MG63 (cell line): ENCODE measurements at places on chromosomes 13 and 19. TPM values are rescaled to one million over a fixed set of nuclear protein-coding genes. Genes with fewer than 3 reads are reported as not detected.
A peak's percentile ranks its signal among the peaks of the same experiment; 100 is the strongest.

DNA sequence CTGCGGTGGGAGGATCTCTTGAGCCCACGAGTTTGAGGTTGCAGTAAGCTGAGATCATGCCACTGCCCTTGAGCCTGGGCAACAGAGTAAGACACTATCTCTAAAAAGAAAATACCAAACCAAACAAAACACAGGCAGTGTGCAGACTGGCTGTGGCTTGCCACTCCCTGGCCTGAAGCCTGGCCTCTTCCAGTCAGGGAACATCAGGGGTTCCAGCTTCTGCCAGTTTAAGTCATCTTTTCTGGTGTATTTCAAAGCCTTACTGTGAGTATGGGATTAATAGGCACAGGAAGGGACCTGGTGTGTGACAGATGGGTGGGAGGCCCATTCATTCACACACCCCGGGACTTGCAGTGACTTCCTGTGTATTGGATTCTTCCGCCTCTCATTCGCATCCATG lies 27.0 kb upstream of the F2RL3 start:
- no peak for DNase-seq

DNA sequence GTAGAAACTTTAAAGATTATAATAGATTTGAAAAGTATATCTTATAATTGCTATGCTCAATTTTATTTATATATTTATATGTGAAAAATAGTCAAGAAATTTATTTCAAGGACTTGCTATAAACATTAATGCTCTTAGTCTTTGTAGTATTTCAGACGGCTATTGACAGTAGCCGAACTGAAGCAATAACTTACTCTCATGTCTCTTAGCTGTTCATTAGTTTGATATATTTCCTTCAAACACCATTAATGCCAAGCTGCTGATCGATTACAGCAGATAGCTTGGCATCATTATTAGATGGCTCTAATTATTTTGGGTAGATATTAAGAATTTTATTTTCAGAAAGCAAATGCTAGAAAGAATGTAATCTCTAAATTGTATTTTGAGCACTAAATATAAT lies 1151.5 kb upstream of the SPRY2 start:
- DNase-seq = no peak

Gene CD37
- total RNA-seq = not detected in 2 replicates

DNA sequence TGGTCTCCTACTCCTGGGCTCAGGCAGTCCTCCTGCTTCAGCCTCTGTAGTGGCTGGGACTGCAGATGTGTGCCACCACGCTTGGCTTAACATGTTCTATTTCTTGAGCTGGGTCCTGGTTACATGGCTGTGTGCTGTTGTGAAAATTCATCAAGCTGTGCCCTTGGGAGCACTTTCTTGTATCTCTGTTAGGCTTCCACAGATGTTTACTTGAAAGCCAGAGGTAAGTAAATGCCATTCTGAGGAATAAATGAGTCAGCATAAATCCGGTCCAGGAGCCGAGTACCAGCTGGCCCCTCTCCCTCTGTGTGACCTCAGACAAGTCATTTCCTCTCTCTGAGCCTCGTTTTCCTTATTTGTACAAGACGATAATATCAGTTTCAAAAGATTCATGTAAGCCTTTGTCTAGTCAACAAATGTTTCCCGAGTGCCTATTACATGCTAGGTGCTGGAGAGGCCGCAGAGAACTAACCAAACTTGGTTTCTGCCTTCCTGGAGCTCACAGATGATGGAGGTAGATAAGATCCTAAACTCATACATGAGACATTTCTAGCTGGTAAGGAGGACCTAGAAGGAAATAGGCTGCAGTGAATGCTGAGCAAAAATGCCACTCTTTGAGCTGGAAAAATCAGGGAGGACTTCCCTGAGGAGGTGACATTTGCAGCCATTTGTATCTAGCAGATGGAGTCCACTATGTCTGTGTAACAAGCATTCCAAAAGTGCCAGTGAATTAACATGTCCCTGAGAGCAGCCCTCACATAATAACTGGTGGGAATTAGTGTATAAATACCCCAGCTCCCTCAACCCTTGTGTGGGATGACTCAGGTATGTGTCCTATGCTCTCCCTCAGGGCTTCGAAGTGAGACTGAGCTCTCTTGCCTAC lies 2.7 kb upstream of the RASAL3 start:
- DNase-seq = peak; percentile 88

- DNase-seq = no peak
Observed at GRCh38 chr13:95552539-95553441, at the start of gene CLDN10. Gene CLDN10 (plus strand): TSS chr13:95552720. CDS start chr13:95552754, 34 bp downstream.

Gene GPR18
- not detected in 2 replicates for total RNA-seq

DNA sequence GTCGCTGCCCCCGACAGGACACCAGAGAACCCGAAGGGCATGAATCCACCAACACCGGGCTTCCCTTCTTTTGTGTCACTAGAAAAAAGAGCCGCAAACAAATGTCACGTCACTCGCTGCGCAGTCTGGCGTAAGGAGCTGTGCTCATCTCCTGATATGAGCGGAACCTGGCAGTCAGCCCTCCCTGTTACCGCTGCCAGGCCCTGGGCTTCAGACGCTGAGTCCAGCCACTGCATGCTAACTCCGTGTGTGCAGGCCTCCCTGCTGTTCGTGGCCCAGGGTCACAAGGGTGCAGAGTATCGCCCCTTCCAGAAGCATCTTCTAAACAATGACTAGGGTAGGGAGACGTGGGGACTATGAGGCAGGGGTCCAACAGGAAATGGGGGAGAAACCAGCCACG lies 71.3 kb downstream of the SLC7A1 start:
- DNase-seq = no peak

Gene WDR18
- total RNA-seq = 37.8 and 61.8 TPM in 2 replicates

DNA sequence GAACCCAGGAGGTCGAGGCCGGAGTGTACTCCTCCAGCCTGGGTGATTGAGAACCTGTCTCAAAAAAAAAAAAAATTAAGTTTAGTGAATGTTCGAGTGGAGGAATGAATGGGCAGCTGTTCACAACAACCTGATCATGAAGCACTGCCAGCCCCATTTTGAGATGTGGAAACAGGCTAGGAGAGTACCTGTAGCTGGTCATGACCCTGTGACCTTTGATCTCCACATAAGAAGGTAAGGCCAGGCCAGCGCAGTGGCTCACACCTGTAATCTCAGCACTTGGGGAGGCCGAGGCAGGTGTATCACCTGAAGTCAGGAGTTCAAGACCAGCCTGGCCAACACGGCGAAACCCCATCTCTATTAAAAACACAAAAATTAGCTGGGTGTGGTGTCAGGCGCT lies 7.6 kb downstream of the RAVER1 start:
- DNase-seq = no peak

Gene TRPM4
- 7.9 and 8.4 TPM in 2 replicates for total RNA-seq

Gene RNF113B
- not detected in 2 replicates for total RNA-seq

Gene CCNE1
- 5.6 and 11.3 TPM in 2 replicates for total RNA-seq

DNA sequence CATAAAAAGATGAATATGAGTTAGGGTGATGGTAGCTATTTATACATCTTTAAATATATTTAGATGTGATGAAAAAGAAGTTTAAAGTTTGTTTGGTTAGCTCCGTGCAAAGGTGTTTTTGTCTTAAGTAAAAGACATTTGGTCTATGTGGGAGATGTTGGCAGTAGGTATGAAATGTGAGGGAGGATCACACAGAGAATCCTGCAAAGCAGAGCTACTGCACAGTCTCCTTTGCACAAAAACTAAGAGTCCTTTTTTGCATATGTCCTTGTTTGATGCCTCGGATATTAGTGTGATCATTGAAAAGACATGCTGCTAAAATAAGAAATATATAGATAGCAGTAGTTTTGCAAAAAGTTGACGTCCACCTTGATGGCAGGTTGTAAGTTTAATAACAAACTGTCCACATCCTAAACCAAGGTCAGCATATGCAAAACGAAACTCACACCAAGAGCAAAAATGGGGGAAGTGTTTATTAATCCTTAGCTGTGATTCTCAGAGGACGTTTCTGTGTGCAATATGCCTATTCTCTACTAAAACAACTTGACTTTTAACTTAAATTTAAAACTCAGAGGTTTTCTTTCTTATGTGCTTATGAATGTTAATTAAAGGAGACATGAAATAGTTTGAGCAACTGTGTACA lies 870.1 kb downstream of the PCDH9 start:
- DNase-seq = no peak

- no peak for DNase-seq
Observed at GRCh38 chr19:35513628-35514281, at the start of gene DMKN. Gene DMKN (minus strand): TSS chr19:35513649. CDS start chr19:35513475, 174 bp downstream.

Gene RASIP1
- 0.72 TPM in 1 of 2 replicates, not detected in the other for total RNA-seq
